ENCODE measurements at places on chromosomes 16 and 17.

DNA sequence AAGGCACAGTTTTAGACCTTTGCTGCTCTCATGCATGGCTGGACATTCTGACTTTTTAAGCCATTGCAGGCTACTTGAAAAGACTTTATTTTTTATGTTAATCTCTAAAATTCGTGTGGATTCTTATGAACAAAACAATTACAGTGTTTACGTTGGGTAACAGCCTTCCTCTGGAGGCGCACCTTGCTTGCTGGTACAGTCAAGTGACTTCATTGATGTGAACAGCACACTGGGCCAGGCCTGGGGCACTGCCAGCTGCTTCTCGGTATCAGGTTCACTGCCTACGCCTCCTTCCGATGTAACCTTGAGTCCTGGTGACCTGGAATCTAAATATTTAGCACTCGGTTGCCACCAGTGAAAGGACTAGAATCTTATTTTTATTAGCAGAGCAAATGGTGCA lies 27.8 kb downstream of the MARCHF10 start:
- DNase-seq, result no peak

DNA sequence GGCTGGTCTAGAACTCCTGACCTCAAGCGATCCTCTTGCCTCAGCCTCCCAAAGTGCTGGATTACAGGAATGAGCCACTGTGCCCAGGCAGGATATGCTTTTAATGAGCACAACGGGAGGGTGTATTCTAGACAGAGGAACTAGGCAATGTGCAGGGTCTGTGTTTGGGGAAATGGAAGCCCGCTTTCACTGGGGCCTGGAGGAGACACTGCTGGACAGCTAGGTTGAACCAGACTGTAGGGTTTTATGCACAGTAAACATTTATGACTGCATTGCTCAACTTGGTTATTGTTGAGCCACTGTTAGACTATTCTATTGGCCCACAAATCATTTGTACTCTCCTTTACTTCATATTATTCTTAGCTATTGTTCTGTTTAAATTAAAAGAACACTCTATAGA lies 10.2 kb upstream of the SIAH1 start:
- DNase-seq, result no peak

GRCh38 chr16:49013727-49014080 lies 267.9 kb downstream of the CBLN1 start:
- no peak for DNase-seq

DNA sequence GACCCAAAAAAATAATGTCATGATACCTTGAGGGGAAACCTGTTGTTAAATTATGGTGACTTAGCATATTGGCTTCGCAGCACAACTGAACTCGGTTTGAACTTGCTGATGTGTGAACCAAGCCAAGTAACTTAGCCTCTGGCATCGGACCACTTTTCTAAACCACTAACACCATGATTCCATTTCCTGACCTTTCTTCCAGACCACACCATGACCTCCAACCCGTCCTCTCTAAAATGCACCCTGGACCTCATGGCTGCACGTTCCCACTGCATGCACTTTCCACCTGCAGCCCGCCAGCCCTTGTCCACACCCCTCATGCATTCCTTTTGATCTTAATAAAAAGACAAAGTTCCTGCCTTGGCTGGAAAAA lies 29.3 kb downstream of the DYNLRB2 start:
- DNase-seq, result no peak

- DNase-seq, result no peak
Measured at GRCh38 chr17:75507733-75508719, 7.3 kb downstream of the CASKIN2 start.

DNA sequence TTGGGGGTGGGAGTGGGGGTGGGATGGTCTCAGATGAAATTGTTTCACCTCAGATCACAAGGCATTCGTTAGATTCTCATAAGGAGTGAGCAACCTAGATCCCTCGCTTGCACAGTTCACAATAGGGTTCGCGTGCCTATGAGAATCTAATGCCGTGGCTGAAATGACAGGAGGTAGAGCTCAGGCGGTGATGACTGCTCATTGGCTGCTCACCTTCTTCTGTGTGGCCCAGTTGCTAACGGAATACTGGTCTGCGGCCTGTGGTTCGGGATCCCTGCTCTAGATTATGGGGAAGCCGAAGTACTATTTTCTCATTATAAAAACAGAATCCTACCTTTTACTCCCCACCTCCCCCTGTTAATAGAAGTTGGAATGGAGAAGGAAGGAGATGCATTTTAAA lies 18.9 kb downstream of the CLTC start:
- DNase-seq, result no peak

DNA sequence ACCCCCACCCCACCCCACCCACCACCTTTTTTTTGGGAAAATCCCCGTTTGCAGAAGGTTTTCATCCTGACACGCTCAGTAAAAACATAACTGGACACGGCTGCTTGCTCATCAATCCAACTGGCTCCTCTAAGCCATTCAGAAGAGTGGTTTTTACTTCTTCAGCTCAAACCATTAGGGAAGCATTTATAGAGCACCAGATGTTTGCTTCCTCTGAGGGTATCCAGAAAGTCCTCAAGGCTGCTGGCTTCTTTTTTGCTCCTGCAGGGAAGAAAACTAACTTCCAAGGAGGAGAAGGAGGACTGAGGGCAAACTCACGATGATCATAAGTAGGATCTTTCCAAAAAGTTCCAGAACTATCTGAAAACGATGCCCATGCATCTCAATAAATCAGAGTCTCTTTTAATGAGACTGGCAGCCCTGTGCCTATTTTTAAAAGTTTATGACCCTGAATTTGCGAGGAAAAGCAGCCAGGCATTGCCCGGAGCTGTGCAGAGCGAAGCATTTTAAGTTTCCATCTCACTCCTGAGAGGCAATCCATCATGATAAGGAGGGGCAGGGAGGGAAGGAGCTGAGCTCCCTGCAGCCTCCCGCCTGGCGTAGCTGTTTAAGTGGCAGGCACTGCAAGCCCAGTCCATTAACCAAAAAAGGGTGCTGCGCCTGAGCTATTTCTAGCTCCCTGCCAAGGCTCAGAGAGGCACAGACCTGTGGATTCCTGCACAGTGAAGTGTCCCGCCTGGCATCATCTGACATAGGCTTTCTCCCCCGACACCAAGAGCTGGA lies 146.3 kb upstream of the FOXF1 start:
- no peak for DNase-seq

- no peak for DNase-seq
Measured at GRCh38 chr16:87681981-87682570, 79.8 kb downstream of the JPH3 start.

DNA sequence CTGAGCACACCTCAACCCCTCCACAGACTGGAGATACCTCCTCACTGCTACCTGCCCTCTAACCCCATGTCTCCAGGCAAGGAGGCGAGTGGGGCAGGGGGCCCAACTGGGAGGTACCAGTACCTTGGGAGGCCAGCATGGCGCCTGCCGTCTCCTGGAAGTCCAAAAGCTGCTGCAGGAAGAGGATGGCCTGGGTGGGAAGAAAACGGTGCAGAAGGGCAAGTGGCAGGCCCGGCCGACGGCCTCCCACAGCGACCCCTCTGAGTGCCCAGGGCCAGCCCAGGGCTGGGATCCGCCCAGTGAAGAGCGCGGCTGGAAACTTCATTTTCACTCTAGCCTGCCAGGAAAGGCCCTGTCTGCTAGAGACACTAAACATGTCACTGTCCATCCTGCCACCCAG lies 8.5 kb downstream of the ZACN start:
- no peak for DNase-seq

- DNase-seq, result no peak
Measured at GRCh38 chr16:22425036-22425801, 50.8 kb upstream of the CDR2 start.

- DNase-seq, result no peak
Measured at GRCh38 chr17:44408786-44409185, 19.3 kb upstream of the ITGA2B start.

DNA sequence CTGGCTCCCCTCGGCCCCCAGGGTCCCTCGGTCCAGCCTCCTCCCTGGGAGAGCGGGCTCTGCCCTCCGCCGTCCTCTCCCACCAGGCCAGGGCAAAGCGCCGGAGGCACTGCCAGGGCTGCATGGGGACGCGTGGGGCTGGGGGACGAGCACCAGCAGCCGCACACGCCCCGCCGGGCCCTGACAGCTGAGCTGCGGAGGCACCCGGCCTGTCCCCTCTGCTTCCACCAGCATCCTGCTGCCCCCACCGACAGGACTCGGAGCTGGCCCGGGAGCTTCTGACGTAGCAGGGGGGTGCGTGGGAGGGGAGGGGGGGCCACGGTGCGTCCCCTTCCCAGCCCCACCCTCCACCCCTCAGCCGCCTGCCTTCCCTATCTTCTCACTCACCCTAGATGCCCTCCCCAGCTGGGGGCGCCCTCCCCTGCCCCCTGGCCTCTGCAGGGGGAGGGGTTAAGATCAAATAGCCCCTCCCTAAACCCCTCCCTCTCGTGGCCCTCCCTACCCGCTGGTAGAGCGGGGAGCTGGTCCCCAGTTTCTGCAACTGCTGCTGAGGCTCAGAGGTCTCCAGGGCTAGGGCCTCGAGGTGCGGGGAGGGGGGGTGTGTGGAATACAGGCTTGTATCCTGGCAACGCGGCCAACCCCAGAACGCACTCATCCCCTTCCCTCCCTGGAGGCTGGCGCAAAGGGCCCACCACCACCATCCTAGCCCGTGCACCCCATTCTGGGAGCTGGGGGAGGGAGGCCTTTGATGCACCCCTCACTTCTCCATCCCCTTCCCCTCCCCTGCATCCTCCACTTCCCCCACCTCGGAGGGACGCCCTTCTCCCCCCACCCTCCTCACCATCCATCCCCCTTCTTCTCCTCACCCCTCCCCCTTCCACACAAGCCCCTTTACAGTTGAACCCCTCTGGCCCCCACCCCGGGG lies 1.0 kb downstream of the SRCIN1 start:
- DNase-seq, result no peak

GRCh38 chr17:19546289-19547065 lies 12.8 kb downstream of the SLC47A1 start:
- no peak for DNase-seq

GRCh38 chr17:60128171-60128859 lies 21.5 kb upstream of the CA4 start:
- DNase-seq, result no peak

DNA sequence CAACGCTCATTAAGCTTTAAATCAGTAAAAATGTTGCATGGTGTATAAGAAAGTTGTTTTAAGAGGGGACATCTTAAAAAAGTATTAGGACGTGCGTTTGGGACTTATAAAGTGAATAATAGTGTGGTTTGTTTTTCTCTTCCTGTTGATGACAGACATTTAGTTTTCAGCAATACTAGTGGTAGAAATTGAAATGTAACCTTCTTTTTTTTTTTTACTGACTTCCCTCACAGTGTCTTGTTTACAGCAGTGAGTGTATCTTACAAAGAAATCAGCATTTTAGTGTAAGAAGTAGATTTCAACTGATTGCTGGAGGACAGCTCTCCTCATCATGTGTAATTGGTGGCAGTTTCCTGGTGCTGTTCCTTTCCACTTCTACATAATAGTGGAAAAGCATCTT lies 39.6 kb downstream of the CYLD start:
- no peak for DNase-seq

DNA sequence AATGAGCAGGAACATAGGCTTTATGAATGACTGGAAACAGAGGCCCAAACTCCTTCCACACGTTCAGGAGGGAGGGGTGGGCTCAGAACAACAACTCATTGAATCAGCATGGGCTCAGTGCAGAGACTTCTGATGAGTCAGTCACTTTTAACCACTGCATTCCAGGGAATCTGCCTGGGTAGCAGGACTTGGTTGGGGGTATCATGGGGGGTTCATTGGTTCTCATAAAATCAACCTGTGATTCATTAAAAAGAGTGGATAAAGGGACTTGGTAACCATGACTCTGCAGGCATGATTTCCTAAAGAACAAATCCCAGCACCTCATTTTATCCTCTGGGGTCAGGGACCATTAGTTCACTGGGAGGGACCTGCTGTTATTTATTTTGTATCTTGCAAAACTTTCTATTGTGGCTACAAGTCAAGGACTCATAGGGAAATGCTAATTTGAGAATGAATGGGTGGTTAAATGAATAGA lies 13.8 kb downstream of the ITGB3 start:
- DNase-seq, result no peak

- no peak for DNase-seq
Measured at GRCh38 chr16:71564335-71564967, 12.4 kb downstream of the TAT start.

- DNase-seq, result no peak
Measured at GRCh38 chr17:56026915-56027314, 126.4 kb upstream of the ANKFN1 start.

Data from memory B cell (primary cell).